ENCODE measurements at places on chromosomes 3 and 15.

DNA sequence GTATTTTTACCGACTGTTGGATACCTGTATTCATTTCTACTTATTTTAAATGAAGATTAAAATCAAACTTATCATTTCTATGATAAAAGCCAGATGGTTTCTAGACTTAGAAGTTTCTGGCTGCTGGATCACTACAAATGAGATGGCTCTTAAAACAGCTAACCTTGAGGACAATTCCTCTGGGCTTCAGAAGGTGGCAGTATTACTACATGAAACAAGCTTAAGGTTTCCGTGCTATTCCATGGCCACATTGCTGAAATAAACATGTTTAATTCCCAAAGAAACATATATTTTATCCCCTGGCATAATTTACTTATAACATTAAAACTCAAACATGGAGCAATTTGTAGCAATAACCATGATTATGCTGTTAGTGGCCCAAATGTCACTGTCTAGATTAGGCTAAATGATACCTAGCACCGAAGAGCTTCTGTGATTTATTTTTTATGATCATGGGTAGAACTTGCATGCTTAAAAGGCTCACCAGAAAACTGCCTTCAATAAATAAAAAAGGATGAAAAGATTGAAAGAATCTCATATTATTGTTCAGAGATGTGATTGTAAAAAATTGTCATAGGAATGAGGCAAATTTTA is 204.0 kb upstream of the NANOGP8 start:
- DNase-seq, result no peak

DNA sequence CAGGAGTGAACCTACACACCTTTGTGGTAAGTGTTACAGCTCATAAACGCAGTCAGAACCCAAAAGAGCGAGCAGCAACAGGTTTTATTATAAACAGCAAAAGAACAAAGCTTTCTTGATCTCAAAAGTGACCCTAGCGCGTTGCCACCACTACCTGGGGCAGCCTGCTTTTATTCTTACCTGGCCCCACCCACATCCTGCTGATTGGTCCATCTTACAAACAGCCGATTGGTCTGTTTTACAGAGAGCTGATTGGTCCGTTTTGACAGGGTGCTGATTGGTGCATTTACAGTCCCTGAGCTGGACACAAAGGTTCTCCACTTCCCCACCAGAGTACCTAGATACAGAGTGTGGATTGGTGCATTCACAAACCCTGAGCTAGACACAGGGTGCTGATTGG is 143.1 kb downstream of the ARRDC4 start:
- no peak for DNase-seq

DNA sequence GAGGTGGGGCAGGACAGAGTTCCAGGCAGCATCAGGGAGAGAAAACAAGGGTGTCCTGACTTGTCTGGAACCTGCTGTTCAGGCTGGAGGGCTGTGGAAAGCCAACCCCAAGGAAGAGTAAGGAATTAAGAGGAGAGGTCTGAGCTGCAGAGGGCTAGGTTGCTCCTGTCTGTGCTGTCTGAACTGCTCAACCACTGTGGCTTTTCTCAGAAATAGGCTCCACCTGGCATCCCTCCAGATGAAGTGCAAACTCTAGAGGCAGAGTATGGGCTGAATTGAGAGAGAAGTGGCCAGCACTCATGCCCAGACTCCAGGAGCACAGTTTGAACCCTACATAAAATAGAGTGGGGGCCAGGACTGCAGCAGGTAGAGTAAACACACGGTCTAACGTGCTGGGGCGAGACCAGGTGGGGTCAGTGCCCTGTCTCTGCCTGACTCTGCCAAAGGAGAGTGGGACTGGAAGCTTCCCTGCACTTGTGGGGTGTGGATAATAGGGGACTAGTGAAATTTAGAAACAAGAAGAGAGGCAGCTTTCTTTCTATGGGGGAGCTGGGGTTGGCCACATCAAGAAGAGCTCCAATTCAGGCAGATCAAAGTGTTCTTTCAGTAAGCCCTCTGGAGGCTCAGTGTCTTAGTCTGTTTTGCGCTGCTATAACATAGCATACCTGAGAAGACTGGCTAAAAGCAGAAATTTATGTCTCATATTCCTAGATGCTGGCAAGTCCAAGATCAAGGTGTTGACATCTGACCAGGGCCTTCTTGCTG is 28.0 kb upstream of the MNS1 start:
- no peak for DNase-seq

DNA sequence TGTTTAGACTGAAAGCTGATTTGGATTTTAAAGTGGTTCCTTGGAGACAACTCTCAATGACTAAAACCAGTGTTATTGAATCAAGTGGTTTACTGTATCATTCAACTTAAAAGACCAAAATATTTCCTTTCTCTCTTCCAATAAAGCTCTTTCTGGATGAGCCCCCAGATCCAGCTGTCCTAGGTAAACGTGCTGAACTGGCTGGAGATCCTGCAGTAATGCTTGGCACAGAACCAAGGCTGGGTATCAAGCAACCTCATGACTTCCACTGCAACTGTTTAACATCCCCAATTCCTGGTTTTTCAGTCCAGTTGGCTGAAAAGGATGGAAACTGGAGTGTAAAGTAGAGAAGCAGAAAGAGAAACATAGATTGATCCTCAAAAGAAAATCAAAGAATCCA is 28.9 kb downstream of the SEC22C start:
- no peak for DNase-seq

GRCh38 chr3:127556565-127556964 is 34.0 kb downstream of the TPRA1 start:
- DNase-seq, result no peak

- DNase-seq, result no peak
Measured at GRCh38 chr15:23690450-23690852, 3.3 kb upstream of the NDN start.

Data from stimulated activated CD8-positive, alpha-beta memory T cell treated with anti-CD3 and anti-CD28 coated beads, Interleukin-4, amount 100 ng/mL, for 24 hours (primary cell).